Parietal lobe (tissue), 2 donors: ENCODE measurements at places on chromosomes 3 and 15. TPM values are rescaled to one million over a fixed set of nuclear protein-coding genes. Genes with fewer than 3 reads are reported as not detected.

Gene BOC
- 33.8 TPM for total RNA-seq

Gene SPSB4
- total RNA-seq = 19.1 TPM

Gene SEMA3F
- total RNA-seq = 11.3 TPM

Gene GTF2A2
- 22.2 TPM for total RNA-seq

Gene STRIT1
- not detected for total RNA-seq

Gene LMLN
- 19.7 TPM for total RNA-seq

Gene CYP8B1
- not detected for total RNA-seq

Gene AHSG
- 0.63 TPM for total RNA-seq

Gene IQGAP1
- 109 TPM for total RNA-seq

Gene CPN2
- total RNA-seq = not detected

Gene GPR160
- 2.2 TPM for total RNA-seq

Gene TRANK1
- total RNA-seq = 20.0 TPM
